ENCODE measurements at places on chromosomes 2 and 18.

DNA sequence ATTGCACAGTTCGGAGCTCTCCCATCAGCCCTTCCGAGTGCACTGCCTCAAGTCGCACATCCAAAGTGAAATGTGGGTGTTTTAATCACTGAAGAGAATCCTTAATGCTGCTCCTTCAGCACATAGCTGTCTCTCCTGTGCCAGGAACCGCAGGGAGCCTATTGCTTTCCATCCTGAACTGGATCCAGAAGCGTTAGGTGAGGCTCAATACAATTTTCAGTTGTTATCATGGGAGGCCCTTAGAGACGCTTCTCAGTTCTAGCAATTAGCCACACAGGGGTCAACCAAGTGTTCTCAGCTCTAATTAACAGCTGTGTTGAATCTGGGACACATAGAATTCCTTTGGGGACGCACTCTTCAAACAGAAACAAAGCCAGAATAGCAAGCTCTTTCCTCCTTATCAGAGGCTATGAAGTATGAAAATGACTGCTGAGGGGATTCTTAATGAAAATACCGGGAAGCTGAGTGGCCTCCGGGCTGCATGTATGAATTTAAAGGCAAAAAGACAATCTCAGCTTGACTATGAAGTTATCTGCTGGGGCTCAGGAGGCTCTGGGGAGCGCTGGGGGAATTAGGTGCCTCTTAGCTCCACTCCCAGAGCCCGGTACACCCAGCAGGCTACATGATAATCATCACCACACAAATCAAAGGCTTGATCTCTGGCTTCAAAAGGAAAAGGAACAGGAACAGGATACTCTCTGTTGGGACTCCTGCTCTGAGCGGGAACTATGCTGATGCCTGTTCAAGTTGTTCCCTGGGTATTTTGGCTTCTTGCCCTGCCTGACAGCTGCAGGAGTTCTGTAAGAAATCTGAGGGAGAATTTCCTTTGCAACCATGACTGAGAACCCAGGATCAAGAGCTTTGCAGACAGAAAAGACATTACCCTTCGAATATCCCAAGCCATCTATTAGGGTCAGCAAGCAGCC lies 55.4 kb upstream of the NCOA1 start:
- DNase-seq, result no peak

GRCh38 chr2:190090148-190090547 lies 27.6 kb upstream of the MSTN start:
- no peak for DNase-seq

GRCh38 chr2:190791347-190791975 lies 89.2 kb upstream of the GLS start:
- peak; percentile 13 for DNase-seq

GRCh38 chr2:127106991-127107621 lies at the start of gene BIN1:
Gene BIN1, minus strand, starts transcription at chr2:127107154. Its CDS starts 211 bp downstream, at chr2:127106943.
- peak; percentile 41 for DNase-seq

DNA sequence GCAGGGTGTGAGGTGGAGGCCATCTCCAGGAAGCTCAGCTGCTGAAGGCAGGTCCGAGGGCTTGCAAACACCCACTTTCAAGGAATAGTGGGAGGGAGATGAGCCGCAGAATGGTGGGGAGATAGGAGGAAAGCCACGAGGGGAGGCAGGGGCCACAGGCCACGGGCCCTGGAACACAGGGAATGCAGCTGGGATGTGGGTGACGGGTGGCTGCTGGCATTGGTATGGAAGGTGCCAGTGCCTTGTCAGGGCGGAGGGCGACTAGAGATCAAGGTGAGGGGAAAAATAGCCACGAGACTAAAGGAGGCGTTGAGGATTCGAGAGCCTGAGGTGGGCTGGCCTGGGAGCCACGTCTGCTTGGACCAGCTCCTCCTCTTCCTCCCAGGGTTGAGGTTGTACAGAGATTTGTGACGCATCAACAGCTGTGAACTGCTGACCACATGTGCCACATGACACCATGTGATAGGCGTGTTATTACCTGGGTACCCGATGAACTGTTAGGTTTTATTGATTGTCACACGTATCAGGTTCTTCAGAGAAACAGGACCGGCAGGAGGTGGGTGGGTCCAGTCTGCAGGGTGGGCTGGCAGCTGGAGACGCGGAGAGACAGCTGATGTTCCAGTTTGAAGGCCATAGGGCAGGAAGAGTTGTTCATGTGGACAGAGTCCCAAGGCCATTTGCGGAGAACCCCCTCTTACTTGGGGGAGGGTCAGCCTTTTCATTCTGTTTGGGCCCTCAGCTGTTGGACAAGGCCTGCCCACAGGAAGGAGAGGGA lies 9.9 kb downstream of the IMPA2 start:
- DNase-seq, result no peak

DNA sequence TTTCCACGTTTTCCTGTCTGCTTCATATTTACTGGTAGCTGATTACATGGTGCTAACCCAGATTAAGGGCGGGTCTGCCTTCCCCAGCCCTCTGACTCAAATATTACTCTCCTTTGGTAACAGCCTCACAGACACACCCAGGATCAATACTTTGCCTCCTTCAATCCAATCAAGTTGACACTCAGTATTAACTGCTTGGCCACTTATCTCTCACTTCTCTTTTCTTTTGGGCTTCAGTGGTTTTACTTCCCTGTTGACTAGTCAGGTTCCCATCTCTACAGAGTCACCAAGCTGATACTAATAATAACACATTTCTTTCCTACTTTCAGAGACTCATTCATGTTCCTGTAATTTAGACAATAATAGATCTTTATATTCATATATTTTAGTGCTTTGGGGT lies 302.2 kb upstream of the MAP2 start:
- DNase-seq, result no peak

- DNase-seq, result no peak
These were observed 30.3 kb downstream of the ASAP2 start for GRCh38 chr2:9236867-9237266.

DNA sequence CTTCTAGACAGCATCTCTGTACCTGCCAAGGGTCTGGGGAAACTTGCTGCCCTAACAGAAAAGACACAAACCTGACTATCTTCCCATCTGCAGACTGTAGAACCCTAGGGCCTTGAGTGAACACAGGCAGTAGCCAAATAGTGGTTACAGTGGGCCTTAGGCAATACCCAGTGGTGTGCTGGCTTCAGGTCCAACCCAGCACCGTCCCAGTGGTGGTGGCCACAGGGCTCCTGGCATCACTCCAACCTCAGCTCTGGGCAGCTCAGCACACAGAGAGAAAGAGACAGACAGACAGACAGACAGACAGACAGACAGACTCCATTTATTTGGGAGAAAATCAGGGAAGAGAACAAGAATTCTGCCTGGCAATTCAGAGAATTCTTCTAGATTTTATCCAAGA lies 29.3 kb upstream of the UPP2 start:
- DNase-seq, result no peak

- DNase-seq, result no peak
These were observed 30.4 kb downstream of the MSTN start for GRCh38 chr2:190031969-190032618.

DNA sequence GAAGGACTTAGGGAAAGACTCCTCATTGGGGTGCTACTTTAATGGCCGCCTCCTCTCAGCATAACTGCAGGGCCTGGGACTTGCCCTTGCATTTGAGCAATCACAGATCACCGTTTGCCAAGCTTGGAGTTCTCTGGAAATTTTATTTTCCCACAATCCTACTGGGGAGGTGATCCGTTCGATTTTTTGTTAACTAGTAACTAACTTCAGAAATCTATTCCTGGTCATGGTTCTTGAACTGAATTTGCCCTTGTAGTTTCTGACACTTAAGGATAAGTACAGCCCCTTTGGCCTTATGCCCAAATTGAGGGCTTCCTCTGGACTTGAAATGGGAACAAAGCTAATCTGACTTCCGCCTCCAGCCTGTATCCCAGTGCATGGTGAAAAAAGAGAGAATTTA lies 60.5 kb upstream of the ST3GAL5 start:
- DNase-seq, result no peak

GRCh38 chr2:206614811-206615210 lies 27.5 kb upstream of the FAM237A start:
- DNase-seq, result no peak

- DNase-seq, result no peak
These were observed 85.0 kb downstream of the INHBB start for GRCh38 chr2:120430957-120431356.

GRCh38 chr2:51919395-51919794 lies 887.5 kb upstream of the NRXN1 start:
- no peak for DNase-seq

GRCh38 chr2:16210841-16211240 lies 270.5 kb downstream of the MYCN start:
- DNase-seq, result no peak

DNA sequence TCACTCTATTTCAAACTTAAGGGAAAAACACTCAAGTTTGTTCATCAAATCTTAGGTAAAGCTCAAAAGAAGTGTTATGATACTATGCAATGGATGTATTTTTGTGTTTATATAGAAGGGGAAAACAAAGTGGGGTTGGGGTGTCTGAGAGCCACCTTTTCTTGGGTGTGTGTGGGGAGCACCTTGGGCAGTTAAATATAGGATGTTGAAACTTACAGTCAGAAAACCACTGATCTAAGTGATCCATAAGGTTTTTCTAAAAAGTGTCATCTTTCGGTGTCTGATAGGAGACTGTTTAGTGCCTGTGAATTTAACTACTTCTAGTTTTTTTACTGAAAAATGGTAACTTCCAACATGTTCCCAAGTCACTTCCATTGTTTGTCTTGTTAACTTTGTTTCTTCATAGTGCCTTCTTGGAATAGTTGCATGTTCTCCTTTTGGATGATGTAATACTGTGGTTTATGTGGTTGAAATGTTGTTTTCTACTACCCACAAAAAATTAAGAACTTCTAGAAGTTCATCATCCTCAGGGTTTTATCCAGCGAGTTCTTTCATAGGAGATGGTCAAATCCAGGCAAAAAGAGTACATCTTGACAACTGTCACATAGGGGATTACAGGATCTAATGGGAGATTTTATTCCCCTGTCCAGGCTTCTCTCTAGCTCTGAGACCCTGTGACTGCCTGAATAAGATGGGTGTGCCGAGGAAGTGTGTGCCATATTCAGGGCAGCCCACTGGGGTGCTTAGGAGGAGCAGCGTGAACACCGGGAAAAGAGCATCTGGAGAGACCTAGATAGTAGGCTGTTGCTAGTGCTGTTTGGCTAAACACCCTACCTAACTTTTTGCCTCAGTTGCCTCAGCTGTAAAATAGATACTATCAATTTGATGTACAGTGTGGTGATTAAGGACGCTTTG lies 46.2 kb downstream of the CAB39 start:
- no peak for DNase-seq

DNA sequence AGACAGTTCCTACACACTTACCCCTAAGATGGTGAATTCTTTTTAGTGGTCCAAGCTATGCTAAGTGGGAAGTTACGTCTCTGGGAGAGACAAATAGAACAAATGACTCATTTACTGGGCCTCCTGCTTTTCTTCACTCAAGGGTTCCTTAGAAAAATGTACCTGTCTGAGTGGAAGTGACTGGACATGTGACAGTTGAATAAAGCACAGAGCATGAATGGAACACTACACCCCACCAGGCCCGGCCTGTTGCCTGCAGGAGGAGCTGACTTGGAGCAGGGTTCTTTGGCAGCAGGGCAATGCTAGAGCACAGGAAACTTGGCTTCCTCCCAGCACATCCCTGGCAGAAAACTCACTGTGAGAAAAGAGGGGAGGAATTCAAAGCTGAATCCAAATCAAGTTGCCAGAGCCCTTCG lies 451.0 kb upstream of the SETBP1 start:
- no peak for DNase-seq

- no peak for DNase-seq
These were observed 33.3 kb downstream of the FAM178B start for GRCh38 chr2:96952976-96953610.

- DNase-seq, result no peak
These were observed 7.0 kb upstream of the RNASEH1 start for GRCh38 chr2:3565117-3565516.

DNA sequence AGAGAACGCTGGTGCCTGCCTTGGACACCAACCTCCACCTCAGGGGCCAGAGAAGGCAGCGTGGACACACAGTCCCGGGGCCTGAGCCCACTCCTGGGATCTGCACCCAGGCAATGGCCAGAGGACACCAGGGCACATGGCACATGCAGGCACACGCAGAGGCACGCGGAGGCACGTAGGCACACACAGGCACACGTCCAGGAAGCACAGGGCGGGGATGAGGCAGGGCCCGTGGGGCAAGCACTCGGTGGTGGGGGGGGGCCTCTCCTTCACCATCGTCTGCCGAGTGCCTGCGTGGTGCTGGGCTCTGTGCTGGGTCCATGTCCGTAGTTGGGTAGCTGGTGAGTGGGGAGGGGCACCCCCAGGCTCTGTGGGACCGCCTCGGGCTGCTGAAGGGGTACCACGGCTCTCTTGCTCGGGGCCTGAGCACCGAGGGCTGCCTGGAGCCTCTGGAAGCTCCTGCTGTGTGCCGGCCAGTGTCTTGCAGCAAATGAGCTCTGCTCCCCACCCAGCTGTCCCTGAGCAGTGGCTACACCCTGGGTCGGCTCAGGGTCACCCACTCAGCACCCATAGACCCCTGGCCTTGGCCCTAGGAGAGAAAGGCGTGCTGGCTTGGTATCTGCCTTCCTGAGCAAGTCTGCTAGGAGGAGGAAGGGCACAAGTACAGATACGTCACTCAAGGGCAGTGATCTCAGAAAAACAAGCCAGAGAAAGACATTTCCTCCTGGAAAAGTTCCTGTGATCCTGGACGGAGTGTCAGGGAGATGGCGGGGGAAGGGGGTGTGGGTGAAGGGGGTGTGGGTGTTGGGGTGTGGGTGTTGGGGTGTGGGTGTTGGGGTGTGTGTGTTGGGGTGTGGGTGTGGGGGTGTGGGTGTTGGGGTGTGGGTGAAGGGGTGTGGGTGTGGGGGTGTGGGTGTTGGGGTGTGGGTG lies 26.4 kb downstream of the RTP5 start:
- DNase-seq, result no peak

DNA sequence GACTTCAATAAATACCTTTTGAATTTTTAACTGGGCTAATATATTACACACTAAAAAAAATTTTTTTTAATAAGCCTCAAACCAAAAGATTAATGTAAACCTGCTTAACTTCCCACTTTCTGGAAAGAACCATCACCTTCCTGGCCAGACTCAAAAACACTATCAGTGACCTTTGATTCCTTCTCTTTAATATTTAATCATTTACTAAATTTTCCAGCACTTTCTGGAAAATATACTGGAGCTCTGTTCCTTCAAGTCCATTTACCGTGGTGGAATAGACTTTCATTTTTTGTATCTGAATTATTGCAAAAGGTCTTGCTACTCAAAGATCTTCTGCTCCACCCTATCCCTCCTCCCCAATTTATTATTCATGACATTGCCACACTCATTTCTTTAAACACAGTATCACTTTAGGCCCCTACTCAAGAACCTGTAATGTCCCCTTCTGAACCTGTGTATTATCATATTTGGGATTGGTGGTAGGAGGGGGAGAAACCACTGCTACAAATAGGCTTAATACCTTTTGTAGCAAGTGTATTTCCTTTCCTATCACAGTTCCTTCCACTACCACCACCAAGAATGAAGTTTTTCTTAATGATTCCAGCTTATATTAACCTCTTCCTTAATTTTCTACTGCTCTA lies 7.4 kb downstream of the PPP4R3B start:
- DNase-seq, result no peak

- DNase-seq, result no peak
These were observed 216.2 kb downstream of the SETBP1 start for GRCh38 chr18:44896846-44897245.

Data from stimulated activated CD4-positive, alpha-beta T cell treated with anti-CD3 and anti-CD28 coated beads, Interleukin-12 subunit alpha, Interleukin-12 subunit beta, amount 100 ng/mL, for 24 hours (primary cell).